ENCODE measurements at places on chromosomes 11 and 22.

DNA sequence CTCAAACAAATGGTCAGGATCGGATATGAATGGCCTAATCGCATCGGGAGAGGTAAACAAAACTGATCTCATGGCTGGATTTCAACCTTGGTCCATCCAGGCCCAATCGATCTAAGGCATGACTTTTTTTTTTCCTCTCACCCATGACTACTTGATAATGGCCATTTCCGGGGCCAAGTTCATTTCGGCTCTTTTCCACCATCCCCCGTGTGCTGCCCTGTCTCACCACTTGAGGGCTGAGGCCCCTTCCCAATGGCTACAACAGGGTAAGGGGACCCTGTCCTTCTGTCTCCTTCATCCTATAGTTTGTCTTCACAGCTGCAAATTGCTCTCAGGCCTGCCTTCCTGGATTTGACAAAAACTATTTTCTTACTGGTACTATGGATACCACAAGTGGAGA, 26.7 kb downstream of the GRAP2 start:
- DNase-seq: no peak

GRCh38 chr11:936199-936598, 10.5 kb downstream of the AP2A2 start:
- no peak for DNase-seq

DNA sequence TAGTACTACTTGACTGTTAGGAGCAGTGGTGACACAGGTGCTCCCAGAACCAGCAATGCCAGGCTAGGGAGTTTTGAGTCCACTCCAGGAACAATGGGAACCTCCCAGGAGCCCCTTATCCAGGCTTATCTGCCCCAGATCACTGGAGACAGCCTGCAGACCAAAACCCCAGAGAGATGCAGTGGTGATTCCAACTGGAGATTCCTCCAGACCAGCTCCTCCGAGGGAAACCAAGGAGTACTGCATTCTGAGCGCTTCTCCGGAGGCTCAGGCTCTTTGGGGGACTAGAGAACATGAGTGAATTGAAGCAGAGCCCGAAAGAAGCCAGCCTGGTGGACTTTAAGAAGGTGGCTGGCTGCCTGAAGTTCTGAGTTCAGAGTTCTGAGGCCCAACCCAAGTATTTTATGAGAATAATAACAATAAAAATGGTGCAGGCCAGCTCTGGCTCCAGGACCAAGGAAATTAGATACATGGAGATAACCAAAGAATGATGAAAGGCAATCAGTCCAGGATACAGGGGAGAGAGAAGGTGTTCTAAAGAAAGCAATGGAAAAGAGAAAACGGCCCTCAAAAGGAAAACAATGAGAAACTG, 1.3 kb upstream of the TMEM25 start:
- no peak for DNase-seq

DNA sequence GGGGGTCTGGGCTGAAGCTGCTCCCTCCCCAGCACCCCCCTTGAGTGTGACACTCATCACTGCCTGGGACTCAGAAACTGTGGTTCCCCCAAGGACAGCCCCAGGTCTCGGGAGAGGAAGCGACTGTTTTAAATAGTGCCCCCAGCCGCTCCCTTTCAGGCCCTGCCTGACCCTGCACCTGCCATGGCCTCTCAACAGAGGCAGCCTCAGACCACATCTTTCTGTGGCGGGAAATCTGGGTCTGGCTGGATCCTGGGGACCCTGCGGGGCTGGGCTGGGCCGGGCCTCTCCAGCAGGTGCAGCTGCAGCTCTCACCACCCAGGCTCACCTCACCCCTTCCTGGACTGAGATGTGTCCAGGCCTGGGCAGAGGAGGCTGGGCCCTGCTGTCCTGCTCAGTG, 3.7 kb upstream of the IGLL1 start:
- DNase-seq: no peak

DNA sequence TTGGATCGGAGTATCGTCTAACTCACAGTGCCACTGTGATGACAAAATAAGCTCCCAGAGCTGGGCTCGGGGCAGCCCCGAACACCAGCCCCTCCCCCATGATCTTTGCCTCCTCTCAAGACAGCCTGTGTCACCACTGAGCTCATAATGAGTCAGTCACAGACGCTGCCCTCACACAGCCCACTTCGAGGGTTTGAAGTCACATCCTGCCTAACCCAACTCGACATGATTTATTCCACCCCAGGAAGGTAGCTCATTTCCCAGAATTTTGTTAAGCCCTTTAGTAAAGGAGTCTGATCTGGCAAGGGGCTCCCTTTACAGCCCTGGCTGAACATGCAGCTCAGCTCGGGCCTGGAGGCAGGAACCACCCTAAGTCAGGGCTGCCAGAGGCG, 22.8 kb downstream of the MYH9 start:
- DNase-seq: peak; percentile 52

DNA sequence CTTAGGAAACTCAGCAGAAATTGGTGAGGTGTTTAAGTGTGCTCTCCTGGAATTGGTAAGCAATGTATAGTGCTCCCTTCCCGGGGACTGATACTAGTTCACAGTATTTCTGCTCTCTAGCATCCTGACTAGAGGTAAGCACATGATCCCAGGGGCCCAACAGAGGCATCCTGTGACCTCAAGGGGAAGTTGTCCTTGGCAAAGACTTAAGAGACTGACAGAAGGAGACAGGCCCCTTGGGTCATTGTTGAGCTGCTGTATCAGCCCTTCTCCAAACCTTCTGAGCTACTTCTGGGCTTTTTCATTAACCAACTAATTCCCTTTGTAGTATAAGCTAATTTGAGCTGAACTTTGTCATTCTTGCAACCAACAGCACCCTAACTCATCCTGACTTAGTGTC, 4.3 kb upstream of the TBC1D22A start:
- DNase-seq: no peak
